ENCODE measurements at places on chromosomes 7 and 10.

DNA sequence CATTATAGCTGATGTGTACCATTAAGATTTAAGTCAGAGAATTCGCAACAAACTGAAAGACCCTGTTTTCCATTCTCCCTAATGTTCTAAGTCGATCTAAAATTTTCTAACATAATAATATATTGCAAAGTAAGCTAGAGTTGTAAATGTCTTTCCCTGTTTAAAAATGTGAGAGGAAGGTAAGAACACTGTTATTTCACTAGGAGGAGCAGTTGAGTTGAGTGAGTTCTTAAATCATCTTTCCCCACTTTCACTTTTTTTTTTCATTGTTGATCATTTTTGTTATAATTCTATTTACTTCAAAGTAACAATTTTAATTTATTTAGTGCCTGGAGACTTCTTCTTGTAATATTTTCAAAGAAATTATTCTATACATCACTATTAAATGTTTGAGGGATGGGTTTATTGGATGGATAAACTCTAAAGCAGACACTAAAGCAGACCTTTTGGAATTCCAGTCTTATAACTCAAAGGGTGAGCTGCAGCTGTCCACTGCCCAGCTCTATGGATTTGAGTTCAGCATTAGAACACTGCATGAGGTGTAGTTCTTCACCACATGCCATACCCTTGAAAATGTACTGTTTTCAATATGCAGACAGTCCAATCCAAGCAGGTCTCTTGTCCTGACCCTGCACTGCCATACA, 181.3 kb upstream of the FZD1 start:
- peak; percentile 41 for DNase-seq

GRCh38 chr7:94109556-94109955, 105.4 kb upstream of the BET1 start:
- DNase-seq, result no peak

- peak; percentile 32 for DNase-seq
Measured at GRCh38 chr7:20280475-20281351, 50.0 kb upstream of the ITGB8 start.

GRCh38 chr10:131998050-131998844, 16.5 kb upstream of the BNIP3 start:
- DNase-seq, result no peak

GRCh38 chr10:126478546-126478945, 90.3 kb upstream of the ADAM12 start:
- DNase-seq, result no peak

DNA sequence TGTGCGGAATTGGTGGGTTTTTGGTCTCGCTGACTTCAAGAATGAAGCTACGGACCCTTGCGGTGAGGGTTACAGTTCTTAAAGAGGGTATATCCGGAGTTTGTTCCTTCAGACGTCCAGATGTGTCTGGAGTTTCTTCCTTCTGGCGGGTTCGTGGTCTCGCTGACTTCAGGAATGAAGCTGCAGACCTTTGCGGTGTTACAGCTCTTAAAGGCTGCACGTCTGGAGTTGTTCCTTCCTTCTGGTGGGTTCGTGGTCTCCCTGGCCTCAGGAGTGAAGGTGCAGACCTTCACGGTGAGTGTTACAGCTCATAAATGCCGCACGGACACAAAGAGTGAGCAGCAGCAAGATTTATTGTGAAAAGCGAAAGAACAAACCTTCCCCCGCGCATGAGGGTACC, 670.7 kb downstream of the CNTNAP2 start:
- DNase-seq, result no peak

- no peak for DNase-seq
Measured at GRCh38 chr10:103765981-103766380, 89.4 kb downstream of the SH3PXD2A start.

- peak; percentile 86 for DNase-seq
Measured at GRCh38 chr7:155188821-155189581, 108.7 kb upstream of the INSIG1 start.

- DNase-seq, result no peak
Measured at GRCh38 chr10:3689871-3690510, 95.0 kb downstream of the KLF6 start.

DNA sequence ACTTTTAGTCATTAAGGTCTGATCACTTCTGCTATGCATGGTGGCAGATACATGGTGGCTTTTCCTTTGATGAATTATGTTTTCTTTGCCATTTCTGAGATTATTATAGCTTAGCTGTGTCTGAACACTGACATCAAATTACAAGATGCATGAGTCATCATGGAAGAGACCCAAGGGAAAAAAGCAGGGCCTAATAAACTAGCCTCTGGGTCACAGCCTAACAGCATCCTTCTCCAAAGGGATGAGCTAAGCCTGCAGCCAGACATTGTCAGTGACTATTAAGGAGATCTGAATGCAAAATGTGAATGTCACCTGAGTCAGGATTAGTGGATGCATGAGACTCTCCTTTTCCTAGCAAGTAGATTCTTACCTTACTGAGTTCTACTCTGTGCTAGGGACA, 19.1 kb upstream of the OGDHL start:
- no peak for DNase-seq

DNA sequence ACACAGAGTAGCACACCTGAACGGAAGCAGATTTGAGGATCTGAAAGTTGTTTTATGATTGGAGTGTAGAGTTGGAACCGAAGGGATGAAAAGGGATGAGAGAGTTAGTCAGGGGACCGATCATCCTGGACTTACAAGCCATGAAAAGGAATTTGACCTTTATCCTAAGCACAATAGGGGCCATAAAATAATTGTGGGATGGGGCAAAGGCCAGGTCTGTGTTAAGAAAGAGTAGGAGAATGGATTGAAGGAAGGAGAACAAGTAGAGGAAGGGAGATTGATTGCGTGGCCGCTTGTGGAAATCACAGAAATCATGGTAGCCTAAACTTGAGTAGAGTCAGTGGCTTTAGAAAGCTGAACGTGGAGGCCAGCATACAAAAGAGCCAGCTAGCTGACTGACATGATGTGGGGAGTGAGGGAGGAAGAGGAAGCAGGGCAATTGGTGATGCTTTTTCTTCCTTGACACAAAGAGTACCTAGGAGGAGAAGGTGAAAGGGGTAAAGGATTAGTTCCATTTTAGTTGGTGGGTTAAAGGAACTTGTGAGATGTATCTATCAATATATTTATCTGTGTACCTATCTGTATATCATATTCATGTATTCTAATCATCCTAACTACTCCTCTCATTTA, 67.1 kb upstream of the RPA3 start:
- no peak for DNase-seq

DNA sequence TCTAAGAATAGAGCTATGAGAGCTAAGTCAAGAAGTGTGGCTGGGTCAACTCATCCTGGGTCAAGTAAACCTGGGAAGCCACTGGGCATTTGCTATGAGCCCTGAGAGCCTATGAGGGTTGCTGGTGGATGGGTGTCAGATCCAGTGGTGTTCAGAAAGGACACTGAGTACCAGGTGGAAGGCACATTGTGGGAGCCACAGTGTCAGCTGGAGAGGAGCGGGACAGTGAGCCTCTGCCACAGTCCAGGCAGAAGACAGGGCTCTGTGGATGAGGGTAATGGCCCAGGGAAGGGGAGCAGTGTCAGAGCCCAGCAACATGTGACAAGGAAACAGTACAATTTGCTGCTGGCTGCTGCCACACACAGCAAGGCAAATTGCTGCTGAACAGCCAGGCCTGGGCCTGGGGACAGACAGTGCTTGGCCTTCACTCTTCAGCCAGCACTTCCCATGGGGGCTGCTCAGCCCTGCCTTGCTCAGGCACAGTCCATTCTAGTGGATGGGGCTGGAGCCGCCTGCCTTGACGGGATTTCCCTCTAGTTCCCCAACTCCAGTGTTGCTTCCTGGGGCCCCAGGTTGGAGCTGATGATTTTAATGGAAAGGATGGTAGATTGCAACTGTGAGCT, 90.9 kb upstream of the CHST15 start:
- DNase-seq, result no peak

GRCh38 chr7:79711660-79712059, 258.2 kb upstream of the MAGI2 start:
- DNase-seq, result no peak

DNA sequence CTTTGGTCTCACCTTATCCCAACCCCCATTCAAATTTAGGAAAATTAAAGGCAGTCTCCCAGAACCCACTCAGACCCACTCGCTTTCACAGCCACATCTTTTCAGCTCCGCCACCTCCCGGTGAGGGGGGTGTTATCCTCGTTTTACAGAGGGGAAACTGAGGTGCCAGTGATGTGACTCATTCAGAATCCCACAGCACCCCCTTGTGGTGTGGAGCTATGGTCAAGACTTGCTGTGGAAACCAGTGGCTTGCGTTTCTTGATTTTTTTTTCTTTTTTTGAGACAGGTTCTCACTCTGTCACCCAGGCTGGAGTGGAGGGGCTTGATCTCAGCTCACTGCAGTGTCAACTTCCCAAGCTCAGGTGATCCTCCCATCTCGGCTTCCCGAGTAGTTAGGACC, 27.6 kb downstream of the SLC35G1 start:
- DNase-seq, result no peak

- no peak for DNase-seq
Measured at GRCh38 chr7:141153231-141153630, 79.4 kb downstream of the TMEM178B start.

- DNase-seq, result no peak
Measured at GRCh38 chr7:91796122-91796521, 84.4 kb downstream of the MTERF1 start.

DNA sequence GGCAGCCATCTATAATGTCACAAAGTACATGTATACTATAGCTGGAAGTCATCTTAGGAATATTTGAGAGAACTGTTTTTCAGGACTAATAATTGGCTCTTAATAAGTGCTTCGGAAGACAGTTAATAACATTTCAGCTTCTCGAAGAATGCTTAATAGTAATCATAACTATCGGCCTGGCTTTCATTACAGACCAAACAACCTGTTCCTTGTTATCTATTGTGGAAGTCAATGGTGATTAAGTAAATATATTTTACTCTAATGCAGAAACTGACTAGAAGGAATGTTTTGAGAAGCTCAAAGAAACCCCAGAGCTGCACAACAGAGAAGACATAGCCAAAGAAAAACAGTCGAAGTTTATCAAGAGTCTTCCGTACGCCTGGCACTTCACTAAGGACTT, 106.8 kb upstream of the FAM133B start:
- no peak for DNase-seq

GRCh38 chr10:127408733-127409132, 140.4 kb upstream of the NPS start:
- DNase-seq, result no peak

DNA sequence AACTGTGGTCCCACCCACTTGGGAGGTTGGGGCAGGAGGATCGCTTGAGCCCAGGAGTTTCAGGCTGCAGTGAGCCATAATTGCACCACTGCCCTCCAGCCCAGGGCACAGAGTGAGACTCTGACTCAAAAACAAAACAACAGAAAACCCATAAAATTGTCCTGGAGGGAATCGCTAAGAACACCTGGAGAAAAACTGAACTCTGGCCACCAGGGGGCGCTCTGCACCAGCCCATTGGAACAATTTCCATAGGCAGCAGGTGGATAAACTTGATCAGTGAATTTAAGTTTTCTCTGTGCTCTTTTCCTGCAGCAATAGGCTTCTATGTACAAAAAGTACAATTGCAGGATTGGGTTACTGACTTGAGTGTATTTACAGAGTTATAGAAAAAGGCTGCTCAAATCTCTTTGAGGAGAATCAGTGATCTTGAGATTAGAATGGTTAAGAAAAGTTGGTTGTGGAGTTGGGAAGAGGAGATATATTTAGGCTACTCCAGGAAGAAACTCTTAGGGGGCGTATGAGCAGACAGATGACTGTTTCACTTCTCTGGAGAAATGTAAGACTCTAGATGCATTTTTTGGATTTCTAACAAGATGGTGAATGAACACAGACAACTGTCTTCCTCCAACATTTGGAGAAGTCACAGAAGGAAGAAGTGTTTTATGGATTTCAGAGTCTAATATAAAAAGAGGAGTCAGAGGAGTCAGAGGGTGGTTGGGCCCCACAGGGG, 274.9 kb upstream of the GALNT17 start:
- peak; percentile 20 for DNase-seq

DNA sequence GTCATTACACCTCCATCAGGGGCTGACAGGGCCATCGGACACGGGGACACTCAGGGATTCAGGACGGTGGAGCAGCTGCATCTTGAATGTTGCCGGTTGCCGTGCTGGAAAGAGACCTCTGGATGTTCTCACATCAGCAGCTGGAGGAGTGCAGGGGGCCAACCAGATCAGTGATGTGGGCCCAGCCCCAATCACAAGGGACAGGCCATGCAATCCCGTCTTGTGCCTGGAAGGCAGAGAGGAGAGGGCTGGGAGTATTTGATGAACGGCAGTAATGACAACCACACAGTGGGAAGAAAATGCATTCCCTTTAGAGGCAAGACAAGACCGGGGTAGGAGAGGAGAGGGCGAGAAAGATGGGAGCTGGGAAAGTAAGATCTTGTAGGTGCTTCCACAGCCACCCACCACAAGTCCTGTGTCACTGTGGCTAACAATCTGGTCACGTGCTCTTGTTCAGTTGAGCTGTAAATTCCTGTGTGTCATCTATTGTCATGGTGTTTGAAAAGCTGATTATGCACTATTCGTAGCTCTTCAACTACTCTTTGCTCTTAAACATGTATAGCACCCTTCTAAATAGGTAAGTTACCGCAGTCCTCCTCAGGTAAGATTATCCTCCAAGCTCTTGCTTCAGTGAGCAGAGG, 85.9 kb upstream of the LEP start:
- DNase-seq, result no peak

DNA sequence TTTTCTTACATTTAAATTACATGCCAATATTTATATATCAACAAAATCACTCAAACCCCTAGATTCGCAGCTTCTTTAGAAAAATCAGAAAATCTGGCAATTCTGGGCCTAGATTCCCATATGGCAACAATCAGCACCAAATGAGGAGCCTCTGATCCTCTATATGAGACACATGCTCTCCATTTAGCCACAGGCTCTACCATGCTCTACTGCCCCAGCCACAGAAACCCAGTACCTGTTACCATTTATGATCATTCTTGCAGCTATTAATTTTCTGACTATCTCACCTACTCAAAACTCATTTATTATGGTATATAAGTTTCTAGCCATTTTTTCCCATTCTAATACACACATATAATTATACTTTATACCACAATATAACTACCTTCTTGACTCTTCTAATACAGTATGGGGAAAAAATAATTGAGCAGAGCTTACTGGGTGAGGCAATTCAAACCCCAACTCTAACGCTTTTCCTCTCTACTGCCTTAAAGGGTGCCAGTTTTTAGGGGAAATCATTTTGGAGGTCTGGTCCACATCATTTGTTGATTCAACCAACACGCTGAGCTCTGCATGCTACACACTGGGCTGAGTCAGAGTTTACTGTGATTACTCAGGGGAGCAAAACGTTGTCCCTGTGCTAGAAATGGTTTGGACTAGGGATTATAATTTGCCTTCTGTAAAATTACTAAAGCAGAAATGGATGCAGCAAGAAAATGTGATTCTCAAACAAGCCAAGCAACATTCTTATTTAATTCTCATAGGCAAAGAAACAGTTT, 11.6 kb downstream of the PDLIM1 start:
- peak; percentile 50 for DNase-seq
